ENCODE measurements at places on chromosomes 1 and 21.

GRCh38 chr21:34282223-34282622 is 81.6 kb upstream of the KCNE2 start:
- no peak for DNase-seq

DNA sequence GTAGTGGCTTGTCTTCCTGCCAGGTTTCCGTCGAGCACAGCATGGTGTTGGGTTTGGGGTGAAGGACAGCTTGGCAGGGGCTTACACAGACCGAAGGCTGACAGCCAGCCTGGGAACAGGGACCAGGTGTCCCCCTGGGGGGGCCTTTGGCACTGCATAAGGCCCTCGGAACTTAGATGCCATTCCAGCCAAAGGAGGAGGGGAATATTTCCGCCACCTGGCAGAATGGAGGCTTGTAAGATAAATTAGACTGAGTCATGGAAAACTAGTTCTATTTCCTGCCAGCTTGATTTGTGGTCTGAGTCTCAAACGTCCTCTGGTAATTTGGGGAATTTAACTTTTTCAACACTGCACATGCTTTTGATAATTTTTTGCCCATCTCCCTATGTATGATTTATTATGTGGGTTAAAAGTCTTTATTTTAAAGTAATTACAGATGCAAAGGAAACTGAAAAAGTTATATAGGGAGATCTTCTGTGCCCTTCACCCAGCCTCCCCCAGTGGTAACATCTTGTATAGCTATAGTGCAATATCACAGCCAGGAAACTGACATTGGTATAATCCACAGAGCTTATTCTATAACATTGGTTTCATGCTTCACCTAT is 11.5 kb upstream of the TMEM51 start:
- DNase-seq: no peak

GRCh38 chr1:218371927-218372672 is 27.0 kb downstream of the TGFB2 start:
- no peak for DNase-seq

DNA sequence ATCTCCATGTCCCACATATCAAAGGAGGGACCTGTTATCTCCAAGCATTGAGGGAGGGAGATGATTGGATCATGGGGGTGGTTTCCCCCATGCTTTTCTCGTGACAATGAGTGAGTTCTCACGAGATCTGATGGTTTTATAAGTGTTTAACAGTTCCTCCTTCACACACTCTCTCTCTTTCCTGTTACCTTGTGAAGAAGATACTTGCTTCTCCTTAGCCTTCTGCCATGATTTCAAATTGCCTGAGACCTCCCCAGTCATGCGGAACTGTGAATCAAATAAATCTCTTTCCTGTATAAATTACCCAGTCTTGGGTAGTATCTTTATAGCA is 91.6 kb downstream of the DDAH1 start:
- DNase-seq: no peak

- DNase-seq: no peak
Observed at GRCh38 chr1:196608390-196609369, at the start of gene KCNT2. Gene KCNT2, minus strand, starts transcription at chr1:196608440. Its CDS starts 131 bp downstream, at chr1:196608309.

GRCh38 chr1:89548122-89548857 is 23.7 kb downstream of the LRRC8B start:
- DNase-seq: peak; percentile 23

- no peak for DNase-seq
Observed at GRCh38 chr1:238107322-238107721, 216.6 kb upstream of the ZP4 start.

DNA sequence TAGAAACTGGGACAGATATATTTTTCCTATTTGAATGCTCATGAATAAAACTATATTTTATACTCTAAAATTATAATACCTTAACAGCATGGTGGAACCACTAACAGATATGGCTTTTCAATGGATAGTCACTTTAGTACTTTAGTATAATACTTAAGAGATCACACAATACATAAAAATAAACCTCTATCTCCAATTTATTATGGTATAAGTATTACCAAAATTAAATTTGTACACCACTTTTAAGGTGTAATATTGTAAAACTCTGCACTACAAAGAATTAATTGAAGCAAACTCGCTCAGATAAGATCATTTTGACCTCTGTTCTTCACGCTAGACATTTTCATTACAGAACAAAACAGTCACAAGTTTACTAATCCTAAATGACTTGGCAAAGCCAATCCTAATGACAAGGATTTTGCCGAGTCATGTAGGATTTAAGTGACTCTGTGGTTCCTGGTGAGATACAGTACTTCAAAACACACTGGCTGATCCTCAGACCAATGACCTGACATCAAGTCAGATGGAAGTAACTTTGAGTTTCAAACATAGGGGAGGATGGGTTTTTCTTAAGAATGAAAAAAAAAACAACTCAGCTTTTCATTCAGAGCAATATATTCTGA is 200.6 kb downstream of the SMYD3 start:
- DNase-seq: no peak

DNA sequence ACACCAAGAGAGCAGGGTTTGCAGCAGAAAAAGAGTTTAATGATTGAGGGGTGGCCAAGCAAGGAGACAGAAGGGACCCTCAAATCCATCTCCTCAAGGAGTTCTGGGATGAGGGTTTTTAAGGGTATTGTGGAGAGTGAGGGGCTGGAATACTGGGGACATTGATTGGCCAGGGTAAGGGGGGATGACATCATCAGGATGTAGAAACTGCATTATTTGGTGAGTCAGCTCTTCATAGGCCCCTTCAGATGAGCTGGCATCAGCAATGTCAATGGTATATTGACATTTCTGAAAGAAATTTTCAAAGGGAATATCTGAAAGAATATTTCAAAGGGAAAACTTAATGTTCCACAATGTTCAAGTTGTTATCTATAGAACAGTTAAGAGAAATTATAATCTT is 168.1 kb upstream of the SNX7 start:
- no peak for DNase-seq

- DNase-seq: no peak
Observed at GRCh38 chr1:117235863-117236465, 25.2 kb upstream of the VTCN1 start.

- no peak for DNase-seq
Observed at GRCh38 chr1:245679821-245680780, 525.3 kb downstream of the KIF26B start.

DNA sequence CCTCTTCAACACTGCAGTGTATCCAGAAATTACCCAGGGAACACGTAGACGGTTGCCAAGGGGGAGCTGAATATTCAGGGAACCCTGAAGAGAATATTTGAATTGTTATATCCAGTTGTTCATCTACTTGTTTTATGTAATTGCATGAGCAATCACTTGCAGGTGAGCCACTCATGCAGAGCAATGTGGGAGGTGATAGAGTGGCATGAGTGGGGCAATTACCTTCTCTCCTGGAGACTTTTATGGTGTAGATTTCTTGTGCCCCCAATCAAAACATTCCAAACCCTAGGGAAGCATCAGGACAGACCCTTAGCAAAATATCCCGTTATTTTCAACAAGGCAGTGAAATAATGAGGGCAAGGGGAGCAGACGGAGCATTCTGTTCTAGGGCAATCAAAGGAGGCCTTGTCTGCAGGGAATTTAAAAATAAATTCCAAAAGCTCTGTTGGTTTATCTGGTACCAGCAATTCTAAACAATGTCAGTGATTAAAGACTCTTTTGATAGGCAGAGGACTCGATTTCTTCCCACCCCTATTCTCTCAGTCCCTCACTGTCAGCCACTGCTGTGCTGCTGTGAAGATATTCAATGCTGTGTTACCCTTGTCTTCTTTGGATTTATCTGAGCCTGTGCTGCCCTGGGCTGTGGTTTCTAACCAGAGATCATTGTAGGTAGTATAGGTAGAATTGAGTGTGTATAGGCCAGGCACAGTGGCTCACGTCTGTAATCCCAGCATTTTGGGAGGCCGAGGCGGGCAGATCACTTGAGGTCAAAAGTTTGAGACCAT is 180.2 kb upstream of the MAP1LC3C start:
- DNase-seq: no peak

- DNase-seq: no peak
Observed at GRCh38 chr1:245466261-245466660, 311.5 kb downstream of the KIF26B start.

DNA sequence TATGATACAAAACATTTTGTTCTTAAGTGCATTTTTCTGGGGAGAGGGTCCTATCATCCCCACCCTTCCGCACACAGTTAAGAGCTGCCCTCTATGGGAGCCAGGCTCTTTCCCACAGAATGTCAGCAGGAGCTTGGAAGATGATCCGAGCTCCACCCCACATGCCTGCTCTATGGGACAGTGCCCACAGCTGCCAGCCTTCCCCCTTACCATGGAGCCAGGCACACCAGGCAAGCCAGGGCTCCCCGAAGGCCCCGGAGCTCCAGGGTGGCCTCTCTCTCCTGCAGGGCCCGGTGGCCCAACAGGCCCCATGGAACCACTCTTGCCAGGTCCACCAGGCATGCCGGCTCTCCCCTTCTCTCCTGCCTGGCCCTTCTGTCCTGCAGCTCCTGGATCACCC is 10.4 kb upstream of the PEF1 start:
- no peak for DNase-seq

GRCh38 chr1:239053279-239053678 is 333.1 kb upstream of the CHRM3 start:
- no peak for DNase-seq

DNA sequence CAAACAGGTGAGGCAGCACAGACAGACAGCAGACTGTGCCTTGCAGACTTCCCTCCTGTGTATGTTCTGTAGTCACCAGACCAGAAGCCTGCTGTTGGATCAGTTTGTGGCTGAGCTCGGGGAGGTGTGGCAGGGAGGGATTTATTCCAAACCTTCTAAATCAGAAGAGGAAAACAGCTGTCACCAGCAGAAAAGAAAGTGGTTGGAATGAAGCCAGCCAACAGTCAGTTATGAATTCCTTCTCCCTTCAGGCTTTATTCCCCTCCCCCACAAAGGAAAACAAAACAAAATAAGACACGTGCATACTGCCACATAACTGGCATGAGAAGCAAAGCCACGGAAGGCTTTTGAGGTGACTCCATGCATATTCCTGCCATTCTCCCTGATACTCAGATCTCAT is 19.0 kb upstream of the PIGV start:
- DNase-seq: no peak

DNA sequence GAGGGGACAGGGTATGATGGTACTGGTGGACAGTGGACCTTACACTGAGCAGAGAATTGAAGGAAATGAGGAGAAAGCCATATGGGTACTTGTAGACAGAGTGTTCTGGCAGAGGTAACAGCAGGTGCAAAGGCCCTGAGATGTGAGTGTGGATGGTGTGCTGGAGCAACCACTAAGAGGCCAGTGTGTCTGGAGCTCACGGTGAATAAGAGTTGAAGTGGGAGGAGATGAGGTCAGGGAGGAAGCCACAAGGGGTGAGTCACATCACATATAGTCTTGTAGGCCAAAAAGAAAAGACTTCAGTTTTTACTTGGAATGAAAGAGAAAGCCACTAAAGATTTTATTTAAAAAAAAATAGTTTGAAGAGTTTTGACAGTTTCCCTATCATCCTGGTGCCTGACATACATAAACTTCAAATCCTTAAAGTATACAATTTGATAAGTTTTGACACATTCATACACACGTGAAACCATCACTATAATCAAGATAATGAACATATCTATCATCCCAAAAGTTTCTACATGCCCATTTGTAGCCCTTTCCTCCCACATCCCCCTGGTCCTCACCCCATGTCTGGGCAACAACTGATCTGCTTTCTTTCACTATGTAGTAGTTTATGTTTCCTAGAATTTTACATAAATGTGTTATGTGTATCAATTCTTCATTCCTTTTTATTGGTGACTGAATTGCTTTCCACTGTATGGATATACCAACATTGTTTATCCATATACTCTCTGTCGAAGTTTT is 148.4 kb downstream of the GPATCH2 start:
- DNase-seq: peak; percentile 41

DNA sequence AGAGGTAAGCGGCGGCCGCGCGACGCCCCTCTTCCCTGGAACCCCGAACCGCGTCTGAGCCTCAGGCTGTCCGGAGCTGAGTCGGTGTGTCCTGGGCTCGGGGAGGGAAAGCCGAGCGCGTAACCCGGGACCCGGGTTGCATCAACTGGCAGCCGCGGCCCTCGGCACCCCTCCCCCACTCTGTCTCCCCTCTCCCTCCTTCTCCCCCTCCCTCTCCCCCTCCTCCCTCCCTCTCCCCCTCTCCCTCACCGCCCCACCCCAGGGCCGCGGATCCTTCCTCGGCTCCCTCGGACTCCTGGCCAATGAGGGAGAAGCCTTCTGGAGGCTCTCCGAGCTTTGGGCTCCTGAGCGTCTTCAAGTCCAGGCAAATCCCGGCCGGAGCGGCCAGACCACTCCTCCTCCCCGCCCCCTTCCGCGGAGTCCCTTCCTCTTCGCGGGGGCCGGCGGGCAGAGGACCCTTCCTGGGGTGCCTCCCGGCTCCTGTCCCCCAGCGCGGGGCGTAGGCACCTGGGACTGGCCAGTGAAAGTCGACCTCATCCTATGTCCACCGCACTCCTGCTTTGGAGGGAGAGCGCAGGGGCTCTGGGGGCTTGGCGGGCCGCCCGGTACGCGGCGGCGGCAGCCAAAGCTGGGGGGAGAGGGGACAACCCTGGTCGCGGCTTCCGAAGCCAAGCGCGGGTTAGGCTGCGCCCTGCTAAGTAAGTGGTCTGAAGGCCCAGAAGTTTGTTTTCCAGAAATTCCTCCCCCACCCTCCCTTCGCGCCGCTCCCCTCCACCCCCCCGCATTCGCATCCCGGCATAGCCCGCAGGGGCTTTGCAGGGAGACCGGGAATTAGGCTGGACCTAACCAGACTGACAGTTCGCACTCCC is 850 bp downstream of the SESN2 start:
- DNase-seq: peak; percentile 39

DNA sequence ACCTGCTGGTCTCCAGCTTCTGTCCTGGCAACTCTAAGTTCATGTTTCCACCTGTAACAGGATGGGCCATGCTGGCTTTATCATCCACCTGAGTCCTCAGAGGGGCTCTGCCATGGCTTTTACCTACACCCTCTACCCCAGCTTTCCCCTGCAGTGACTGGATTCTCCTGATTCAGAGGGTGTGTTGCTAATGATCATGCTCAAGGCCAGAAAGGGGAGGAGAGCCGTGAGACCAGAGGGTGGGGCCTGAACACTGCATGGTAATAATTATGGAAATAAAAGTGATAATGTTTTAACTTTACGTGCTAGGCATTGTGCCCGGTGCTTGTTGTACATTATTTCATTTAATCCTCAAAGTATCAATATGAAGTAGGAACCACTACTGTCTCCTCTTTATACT is 53.3 kb downstream of the CNIH3 start:
- DNase-seq: no peak
